Stimulated activated CD4-positive, alpha-beta T cell treated with anti-CD3 and anti-CD28 coated beads, Interleukin-15, amount 100 ng/mL, for 48 hours (primary cell): ENCODE measurements at places on chromosomes 12 and 14.

- DNase-seq, result no peak
Measured at GRCh38 chr12:91123236-91123916, 12.1 kb upstream of the LUM start.

- no peak for DNase-seq
Measured at GRCh38 chr12:111448266-111448830, 42.6 kb downstream of the SH2B3 start.

GRCh38 chr14:101232340-101233020 lies 328.8 kb upstream of the DIO3 start:
- DNase-seq, result no peak

DNA sequence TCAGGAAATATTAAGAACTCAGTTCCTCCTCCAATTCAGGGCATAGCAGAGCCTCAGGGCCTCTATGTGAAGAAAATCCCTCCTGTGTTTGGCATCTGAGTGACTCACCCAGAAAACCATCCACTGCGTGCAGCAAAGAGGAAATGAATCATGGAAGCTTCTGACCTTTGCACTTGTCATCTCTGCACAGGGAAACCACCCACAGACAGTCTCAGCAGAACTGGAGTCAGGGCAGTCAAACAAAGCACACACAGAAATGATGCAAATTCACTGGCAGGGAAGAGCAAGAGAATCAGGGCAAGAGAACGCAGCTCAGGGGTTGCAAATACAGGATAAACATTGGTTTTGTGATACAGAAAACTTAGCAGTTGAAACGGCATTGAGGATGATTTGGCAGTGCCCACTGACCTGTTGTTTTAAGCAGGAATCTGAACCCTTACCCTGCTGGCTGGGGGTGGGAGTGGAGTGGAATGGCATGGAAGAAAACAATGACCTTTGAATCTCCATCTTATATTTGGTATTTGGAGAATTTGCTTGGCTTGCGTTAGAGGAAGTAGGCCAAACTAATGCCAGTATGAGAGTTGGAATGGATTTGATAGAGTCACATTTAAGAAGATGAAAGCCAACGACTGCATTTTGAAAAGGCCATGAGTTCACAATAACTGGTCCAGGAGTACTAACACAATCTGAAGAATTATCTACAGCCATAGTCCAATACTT lies 53.5 kb downstream of the PHLDA1 start:
- peak; percentile 75 for DNase-seq

GRCh38 chr12:3597526-3598210 lies 106.7 kb downstream of the PRMT8 start:
- DNase-seq, result no peak

GRCh38 chr14:89977668-89978067 lies 21.9 kb downstream of the TDP1 start:
- no peak for DNase-seq

GRCh38 chr12:50740307-50740706 lies 23.6 kb upstream of the ATF1 start:
- peak; percentile 4 for DNase-seq

GRCh38 chr14:32633224-32633859 lies 304.2 kb downstream of the AKAP6 start:
- DNase-seq, result no peak

- no peak for DNase-seq
Measured at GRCh38 chr12:107025671-107026070, 38.7 kb upstream of the MTERF2 start.

- no peak for DNase-seq
Measured at GRCh38 chr14:101630056-101630965, 69.0 kb downstream of the DIO3 start.

- DNase-seq, result no peak
Measured at GRCh38 chr12:95216711-95217376, 423 bp downstream of the FGD6 start.

DNA sequence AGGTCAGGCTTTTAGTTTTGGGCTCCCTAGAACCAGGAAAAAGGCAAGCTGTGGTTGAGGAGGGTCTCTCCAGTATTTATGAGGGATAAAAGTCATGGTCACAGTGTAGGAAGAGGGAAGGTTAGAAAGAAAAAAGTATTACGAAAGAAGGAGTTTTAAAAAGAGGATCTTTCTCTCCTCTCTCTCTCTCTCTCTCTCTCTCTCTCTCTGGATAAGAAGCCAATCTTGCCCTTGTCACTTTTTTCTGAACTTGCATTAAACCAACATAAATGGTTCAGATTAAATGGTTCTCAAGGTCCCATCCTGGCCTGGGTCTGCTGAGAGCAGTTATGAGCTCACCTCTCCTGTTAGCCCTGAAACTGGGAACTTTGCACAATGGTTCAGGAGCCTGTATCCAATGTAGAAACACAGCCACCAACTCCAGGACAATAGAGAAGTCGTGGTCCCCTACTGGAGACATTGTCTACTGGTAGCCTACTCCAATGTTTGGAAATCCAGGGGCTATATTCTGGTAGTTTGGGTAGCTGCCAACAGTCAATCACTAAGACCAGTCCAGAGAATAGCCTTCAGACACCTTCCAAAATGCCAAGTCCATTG lies 131.9 kb downstream of the DAD1 start:
- DNase-seq, result no peak

GRCh38 chr14:95300697-95301526 lies 18.8 kb downstream of the CLMN start:
- DNase-seq, result no peak

- no peak for DNase-seq
Measured at GRCh38 chr12:59122784-59123183, 202.5 kb upstream of the LRIG3 start.

DNA sequence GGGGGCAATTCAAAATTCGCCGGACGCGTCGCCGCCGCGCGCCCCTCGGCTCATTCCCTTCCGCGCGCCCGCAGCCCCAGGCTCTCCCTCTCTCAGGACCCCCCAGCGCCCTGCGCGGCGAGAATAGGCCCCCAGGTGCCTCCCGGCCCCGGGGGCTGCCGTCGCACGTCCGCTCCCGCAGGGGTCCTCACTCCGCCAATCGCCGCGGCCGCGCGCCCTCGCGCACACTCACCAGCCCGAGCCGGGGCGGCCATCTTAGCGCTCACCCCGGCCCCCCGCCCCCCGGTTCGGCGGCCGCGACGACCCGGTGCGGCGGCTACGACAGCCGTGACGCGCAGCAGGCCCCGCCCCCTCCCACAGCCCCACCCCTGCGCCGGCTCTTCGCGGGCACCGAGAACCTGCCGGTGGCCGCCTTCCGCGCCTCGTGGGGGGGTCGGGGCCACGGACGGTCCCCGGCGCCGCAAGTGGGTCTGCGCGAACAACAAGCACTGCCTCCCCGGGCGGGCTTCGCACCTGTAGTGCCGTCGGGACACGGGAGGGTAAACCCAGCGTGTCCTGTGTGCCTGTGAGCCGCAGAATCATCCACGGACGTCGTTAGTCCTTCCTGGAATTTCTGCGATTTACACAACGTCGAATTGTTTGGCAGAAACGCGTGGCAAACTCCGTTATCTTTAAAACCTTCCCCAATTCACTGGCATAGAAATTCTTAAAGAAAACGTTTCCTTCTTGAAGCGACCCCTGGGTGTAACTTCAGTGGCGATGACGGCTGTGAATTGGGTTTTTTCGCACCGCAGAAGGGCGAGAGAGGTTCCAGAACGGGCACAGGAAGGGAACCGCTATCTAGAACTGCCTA lies 2.5 kb downstream of the USP44 start:
- DNase-seq, result peak; percentile 54

GRCh38 chr12:24088751-24089509 lies 139.5 kb upstream of the SOX5 start:
- DNase-seq, result no peak

- DNase-seq, result no peak
Measured at GRCh38 chr14:61659582-61659981, 35.7 kb upstream of the HIF1A start.

DNA sequence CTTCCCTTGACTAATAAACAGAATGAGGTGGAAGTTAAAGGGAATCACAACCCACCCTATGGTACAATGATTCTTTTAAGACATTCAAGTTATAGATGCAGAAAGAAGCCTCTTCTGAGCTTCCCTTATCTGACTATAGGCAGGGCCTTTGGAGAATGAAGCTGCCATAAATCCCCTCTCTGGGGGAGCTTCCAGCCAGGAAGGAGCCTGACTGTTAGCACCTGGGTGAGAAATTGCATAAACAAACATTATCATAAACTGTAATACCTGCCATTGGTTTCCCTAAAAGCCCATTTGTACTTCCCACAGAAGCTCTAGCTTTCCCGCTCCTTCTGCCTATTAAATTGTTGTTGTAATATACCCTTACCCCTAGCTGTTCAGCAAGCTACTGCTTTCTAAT lies 81.3 kb upstream of the RESF1 start:
- DNase-seq, result no peak

GRCh38 chr12:51341251-51342007 lies 5.0 kb downstream of the CELA1 start:
- DNase-seq, result peak; percentile 67

- DNase-seq, result no peak
Measured at GRCh38 chr14:91548108-91548507, 38.0 kb upstream of the PPP4R3A start.

DNA sequence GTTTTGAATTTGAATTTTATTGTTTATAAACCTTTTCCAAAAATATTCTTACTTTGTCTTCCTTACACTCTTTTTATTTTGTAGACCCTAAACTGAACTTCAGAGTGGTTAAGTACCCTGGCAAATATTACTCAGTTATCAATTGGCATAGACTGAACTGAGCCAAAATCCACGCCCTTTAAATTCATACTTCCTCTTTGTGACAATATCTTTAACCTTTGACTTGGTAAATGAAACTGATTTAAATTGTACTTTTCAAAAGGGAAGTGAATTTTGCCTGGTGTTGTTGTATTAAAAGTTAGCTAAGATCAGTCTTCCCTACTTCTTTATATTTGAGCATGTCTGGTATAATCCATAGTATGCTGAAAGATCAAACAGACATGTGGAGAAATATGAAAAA lies 184.3 kb upstream of the USP15 start:
- DNase-seq, result no peak

GRCh38 chr14:77143071-77143470 lies 1.5 kb upstream of the ZDHHC22 start:
- no peak for DNase-seq

DNA sequence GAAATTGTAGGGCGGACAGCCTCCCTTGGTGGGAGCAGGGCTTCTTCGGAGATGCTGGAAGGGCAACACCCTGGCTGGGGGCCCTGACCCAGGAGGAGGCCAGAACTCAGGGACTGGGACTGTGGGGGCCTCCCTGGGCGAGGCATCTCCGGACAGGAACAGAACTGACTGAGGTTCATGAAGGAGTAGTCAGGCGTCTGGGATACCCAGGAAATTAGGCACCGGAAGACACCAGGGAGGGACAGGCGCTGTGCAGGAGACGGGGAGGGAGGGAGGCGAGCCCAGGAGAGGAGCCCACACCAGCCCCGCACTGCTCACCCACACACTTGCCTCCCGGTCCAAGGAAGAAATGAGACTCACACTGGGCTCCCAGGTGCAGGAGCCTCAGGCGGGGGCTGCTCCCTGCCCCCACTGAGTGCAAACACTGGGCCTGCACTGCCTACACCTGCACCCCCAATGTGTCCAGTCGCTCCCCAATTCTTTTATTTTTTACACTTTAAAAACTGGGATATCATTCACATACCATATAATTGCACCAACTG lies 262.6 kb upstream of the SFSWAP start:
- DNase-seq, result no peak

DNA sequence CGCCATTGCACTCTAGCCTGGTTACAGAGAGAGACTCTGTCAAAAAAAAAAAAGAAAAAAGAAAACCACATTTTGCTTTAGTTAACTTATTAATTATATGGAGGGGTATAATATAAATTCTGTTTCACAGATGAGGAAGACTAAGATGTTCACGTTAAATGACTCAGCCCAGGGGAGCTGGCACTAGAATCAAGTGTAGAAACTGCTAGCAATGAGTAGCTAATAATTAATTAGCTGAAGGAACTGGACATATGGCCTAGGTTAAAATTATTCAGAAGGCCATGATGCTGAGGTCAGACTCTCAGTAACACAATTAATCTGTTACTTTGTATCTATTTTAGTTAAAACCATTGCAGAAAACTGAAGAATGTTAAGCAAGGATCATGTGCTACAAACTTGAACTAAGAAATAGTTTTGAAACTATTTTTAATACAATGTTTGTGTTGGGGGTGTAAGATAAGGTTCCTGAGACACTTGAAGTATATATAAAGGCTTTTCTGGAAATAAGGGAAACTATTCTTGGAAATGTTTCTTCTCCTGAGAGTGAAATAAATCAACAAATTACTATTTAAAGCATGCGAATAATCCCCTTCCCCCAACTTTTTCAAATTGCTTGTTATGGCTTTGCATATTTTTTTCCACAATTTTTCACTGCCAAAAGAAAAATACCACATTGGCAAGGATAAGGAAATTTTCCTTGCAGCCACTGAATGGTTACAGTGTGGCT lies 589.3 kb downstream of the SOX5 start:
- no peak for DNase-seq

- DNase-seq, result no peak
Measured at GRCh38 chr12:95755261-95755865, 35.2 kb downstream of the NTN4 start.

DNA sequence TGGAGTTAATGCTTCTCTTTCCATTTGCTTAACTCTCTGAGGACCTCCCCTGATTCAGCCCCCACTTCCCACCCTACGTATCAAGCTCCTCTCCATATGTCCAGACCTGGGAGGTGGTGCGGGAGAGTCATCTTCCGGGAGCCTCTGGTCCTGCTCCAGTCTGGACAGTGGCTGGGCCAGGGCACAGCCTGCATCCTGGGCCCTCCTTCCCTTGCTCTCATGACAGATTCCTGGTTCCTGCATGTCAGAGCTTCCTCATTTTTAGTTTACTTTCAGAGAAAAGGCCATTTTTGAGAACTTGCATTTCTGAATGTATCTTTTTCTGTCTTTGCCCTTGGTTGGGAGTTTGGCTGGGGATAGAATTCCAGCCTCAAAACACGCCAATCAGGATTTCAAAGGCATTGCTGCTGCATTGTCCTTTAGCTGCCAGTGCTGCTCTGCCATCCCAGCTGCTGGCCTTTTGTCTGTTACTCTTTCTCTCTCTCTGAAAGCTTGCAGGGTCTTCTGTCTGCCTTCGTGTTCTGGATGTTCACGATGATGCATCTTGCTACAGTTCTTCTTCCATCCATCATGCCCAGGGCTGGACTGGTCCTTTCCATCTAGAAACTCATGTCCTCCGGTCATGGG lies 54.7 kb downstream of the SLC6A12 start:
- no peak for DNase-seq

DNA sequence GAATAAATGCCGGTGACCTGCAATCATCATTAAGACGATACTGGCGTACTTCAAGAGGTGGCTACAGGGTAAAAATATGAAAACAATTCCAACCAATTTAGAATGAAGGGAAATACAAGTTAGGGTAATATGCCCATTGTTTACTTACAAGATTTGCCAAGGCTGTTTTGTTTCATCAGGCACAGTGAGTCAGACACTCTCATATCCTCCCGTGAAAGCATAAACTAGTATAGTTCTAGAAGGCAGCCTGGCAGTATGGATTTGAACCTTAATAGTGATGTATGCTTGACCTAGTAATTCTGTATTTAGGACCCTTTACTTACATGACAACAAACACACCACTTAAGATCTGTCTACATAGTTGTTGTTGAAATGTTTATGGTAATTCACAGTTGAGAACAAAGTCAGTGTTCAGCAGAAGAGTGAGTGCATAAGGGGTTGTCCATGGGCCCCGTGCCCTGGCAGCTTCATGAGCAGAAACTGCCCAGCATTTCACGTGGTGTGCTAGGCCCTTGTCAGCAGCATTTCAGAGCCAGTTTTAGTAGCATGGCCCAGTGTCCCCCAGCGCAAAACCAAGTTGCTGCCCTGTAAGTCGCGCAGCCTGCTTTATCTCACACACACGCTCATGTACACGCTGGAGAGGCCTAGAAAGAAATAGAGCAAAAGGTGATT lies 80.8 kb downstream of the EP400 start:
- no peak for DNase-seq
